GM18507 (cell line): ENCODE measurements at places on chromosomes 1 and 21.

DNA sequence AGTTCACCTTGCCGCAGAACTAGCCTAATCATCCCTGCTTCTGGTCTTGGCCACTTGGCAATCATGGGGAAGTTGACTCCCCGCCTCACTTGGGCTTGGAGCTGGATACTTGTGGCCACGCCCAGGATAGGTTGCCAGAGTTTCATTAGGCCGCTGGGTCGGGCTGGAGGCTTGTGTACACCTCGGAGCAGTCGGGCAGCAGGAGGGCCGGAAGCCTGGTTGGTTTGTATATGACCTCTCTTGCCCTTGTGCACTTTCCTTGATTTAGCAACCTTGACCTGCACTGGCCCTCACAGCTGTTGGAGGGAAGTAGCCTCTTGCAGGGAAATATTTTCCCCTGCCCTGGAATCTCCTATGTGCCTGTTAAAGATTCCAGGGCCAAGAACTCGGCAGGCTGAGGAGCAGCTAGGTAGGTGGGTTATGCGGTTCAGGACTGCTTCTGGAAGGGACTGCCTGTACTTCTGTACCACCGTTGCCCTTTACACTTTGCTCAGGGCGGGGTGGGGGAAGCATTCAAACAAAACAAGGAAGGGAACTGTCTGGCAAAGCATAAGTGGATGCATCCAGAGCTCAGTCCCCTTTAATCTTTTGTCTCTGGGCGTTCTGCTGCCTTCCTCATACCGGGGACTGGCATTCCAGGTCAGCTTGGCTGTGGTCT, 83.5 kb downstream of the UCK2 start:
- DNase-seq = no peak

DNA sequence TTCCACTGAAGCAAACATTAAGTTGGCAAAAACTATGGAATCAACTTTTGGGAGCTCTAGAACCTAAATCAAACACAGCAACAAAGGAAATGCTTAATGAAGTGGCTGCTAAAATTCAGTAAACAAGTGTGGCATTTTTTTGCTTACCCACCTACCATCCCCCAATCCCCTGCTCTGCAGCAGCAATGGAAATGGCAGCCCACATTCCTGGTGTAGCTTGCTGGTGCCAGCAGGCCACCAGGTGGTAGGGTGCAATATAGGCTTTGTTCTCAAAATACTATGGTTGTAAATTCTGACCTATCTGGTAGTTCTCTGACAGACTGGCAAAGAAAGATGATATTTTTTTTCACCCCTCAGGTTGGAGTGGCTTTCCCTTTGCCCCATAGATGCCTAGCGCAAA, 42.8 kb downstream of the SHCBP1L start:
- DNase-seq = no peak

GRCh38 chr1:6209661-6210580, 4.0 kb downstream of the RNF207 start:
- DNase-seq = no peak

GRCh38 chr1:168609741-168610510, 33.5 kb downstream of the XCL1 start:
- DNase-seq = no peak

GRCh38 chr21:38561613-38562581, 63.6 kb upstream of the ERG start:
- no peak for DNase-seq

DNA sequence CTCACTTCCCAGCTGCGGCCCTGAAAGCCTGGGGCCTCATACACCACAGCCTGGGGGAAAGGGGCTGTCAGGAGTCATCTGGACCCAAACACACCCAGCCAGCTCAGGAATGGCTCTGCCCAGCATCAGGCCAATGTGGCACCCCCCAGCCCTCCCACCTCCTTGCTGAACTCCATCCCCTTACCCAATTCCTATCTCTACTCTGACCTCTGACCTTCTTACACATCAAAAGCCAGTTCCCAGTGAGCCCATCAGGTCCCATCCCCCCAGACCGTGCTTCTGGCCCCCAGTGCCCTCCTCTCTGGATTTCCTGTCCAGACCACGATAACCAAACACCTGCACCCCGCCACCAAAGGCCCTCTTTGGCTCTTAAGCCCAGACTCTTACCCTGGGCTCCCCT, 16.3 kb downstream of the CRYBG2 start:
- no peak for DNase-seq

GRCh38 chr1:199182186-199182843, 543.5 kb downstream of the PTPRC start:
- no peak for DNase-seq

- DNase-seq = no peak
These were observed 38.5 kb downstream of the MRPL37 start for GRCh38 chr1:54238353-54239034.

DNA sequence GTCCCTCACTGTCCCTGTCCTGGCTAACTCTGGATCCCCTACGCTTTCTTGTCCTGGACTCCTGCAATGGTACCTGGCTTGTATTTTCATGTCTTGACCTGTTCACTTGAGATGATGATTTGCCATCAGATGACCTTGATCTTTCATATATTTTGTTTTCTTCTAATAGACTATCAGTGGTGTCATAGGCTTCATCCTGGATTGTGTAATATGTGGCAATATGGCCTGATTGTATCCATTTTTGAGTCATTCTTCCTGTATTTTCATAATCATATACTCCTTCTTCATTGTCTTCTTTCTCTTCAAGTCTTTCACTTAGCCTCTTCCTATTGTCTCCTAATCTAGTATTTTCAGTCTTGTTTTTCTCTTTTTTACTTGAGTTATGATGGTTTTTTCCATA, 11.1 kb downstream of the FLG start:
- DNase-seq = no peak

GRCh38 chr1:93905734-93906133, 3.5 kb downstream of the GCLM start:
- no peak for DNase-seq

DNA sequence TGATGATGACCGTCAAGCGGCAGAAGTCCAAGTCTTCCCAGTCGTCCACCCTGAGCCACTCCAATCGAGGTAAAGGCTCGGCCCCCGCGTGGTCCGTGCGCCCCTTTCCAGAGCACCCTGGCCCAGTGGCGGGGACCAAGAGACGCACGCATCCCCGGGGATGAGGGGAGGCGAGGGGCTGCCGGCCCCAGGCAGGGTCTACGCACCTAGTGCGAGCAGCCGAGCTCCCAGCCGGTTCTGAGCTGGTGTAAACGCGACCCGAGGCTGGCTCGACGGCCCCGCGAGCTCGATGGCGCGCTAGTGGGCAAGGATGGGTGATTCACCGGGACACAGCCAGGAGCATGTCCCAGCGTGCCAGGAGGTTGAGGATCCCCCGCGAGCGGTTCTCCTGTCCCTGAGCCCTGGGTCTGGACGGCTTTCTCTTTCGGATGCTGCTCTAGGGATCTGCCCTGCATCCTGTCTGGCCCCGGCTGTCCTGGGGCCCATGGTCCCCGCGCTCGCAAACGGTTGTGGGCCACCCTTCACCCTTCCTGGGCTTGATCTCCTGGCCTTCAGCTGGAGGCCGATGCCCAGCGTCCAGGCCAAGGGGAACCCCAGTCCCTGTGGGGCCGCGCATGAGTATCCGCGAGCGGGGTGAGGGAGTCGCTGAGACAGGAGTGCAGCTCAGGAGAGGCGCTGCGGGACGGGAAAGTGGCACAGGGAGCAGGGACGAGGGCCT, 689 bp downstream of the PKP1 start:
- DNase-seq = no peak

- no peak for DNase-seq
These were observed 94.0 kb downstream of the TNR start for GRCh38 chr1:175649416-175649815.

GRCh38 chr1:199298825-199299224, 660.0 kb downstream of the PTPRC start:
- DNase-seq = no peak

- DNase-seq = no peak
These were observed 40.5 kb upstream of the KCNE1 start for GRCh38 chr21:34552360-34553098.

DNA sequence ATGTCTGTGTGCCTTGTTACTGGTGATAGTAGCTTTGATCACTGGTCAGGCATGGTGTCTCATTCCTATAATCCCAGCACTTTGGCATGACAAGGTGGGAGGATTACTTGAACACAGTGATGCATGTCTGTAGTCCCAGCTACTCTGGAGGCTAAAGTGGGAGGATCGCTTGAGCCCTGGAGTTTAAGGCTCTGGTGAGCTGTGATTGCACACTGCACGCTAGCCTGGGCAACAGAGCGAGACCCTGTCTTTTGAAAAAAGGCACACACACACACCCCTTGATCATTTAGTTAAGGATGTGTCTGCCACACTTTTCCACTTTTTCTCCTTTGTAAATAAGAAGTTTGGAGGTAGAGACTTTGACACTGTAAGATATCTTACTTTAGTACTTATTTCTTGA, 15.1 kb downstream of the MIGA1 start:
- DNase-seq = no peak

- no peak for DNase-seq
These were observed 615.2 kb downstream of the MATN1 start for GRCh38 chr1:30108186-30108585.

- no peak for DNase-seq
These were observed 27.5 kb upstream of the FCER1A start for GRCh38 chr1:159274631-159275030.

GRCh38 chr1:84164567-84165021, 20.5 kb downstream of the PRKACB start:
- no peak for DNase-seq

DNA sequence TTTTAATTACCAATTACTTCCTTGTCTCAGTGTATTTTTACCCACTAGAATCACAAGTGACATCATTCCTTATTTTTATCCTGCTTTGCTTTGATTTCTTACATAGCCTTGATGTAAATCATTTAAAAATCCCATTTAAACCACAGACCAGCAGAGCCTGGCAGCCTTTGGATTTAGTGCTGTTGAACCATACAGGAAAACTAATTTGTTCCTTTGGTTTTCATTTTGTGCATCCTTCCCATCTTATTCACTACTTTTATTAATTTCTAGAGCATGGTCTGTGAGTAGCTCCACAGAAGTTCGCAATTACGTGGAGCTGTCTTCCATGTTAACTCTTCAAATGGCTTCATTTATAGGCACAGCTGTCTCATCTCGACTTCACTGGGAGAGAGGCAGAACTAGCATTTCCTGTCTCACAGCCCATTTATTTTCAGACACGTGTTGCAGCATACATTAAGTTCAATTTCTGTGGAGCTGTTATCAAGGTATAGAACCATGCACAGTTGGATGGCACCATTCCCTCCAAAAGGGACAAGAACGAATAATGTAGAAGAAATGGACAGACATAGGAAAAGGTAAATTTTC, 235.3 kb downstream of the MRPL39 start:
- no peak for DNase-seq

DNA sequence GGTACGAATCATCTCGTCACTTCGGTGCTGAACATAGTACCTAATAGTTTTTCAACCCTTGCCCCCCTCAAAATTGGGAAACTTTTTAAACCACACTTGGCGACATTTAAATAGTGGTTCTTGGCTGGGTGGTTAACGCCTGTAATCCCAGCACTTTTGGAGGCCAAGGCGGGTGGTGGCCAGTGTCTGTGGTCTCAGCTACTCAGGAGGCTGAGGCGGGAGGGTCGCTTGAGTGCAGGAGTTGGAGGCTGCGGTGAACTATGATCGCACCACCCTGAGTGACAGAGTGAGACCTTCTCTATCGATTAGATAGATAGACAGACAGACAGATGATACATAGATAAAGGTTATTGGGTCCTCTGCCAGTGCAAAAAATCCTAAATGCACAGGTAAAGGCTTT, 55.5 kb upstream of the RASAL2 start:
- DNase-seq = no peak

DNA sequence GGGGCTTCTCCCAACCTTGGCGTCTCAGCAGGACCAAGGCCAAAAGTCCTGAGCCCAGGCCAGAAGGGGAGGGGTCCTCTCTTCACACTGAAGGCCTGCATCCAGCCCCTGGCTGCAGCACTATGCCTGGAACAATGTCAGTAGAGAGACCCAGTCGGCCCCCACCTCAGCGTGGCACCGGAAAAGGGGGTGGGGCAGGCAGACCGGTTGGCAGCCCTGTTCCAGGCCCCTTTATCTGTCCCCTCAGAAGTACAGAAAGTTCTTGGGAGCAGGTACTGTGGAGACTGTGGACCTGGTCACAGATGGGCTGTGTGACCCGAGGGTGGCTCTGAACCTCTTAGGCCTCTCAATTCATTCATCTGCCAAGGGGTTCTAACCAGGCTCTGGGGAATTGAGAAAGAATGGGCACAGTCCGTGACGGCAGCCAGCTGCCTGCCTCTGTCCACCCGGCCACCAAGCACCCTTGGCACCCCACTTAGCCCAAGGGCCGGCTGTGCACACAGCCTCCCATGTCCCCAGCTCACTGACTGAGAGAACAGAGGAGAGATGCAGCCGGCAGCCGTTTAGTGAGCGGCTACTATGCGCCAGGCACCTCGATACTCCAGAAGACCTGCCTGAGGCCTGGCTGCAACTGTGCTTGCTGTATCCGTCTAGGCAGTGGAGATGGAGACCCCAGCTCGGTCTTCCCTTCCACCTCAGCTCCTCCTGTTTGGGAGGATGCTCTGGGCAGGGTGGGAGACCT, 23.9 kb downstream of the RUNX3 start:
- no peak for DNase-seq

DNA sequence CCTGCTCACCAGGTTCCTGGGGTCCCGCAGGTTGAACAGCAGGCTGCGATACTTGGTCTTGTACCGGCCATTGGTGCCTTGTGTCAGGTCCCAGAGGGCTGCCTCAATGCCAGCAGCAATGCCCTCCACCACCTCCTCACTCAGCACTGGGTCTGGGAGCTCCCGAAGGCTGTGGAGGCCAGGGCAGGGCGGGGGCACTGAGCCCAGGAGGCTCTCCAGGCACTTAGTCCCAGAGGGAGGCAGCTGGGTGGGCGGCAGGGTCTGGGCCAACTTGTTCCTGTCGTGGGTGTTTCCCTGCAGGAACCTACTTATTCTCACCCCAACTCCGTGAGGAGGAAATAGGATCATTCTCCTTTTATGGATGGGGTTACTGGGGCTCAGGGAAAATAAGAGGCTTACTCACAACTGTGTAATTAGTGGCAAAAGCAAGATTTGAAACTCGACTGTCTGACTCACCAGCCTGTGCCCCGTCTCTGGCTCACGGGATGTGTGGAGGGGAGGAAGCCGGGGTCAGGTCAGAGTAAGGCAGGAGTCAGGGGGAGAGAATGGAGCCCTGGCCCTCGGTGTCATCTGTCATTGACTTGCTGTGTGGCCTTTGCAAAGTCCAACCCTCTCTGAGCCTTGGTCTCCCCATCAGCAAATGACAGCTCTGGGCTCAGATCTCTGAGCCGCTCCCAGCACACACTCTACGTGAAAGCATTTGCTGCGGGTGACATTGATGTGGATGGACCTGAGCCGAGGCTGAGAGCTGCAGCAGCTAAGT, 17.2 kb downstream of the SPOCD1 start:
- no peak for DNase-seq
